Heart right ventricle (tissue), 16 donors: ENCODE measurements at places on chromosomes 12 and 14. TPM values are rescaled to one million over a fixed set of nuclear protein-coding genes. Genes with fewer than 3 reads are reported as not detected.

The TMTC1 gene
- polyA plus RNA-seq, result 16.3 TPM

GRCh38 chr14:97031530-97031929 is 234.3 kb downstream of the VRK1 start:
- no peaks in the 10 kb centered on the region for H3K36me3 ChIP-seq
- no peaks in the 10 kb centered on the region for H3K4me1 ChIP-seq
- no peak overlapping the region for H3K4me3 ChIP-seq
- DNase-seq, result no peak

DNA sequence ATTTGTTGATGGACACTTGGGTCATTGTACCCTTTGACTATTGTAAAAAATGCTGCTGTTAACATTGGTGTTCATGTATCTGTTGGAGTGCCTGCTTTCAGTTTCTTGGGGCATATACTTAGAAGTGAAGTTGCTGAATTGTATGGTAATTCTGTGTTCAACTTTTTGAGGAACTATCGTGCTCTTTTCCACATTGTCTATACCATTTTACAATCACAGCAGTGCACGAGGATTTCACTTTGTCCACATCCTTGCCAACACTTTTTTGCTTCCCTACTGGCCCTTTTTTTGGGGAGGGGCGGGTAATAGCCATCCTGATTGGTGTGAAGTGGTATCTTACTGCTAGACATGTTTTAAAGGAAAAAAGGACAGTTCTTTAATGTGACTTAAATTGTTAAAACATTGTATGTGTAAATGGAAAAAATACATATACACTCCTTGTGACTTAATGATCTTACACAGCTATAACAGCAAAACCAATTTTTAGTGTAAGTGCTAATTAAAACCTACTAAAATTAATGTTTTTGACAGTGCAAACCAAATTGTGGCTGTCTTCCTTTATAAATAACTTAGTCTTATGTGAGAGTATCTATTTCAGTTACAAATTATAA is 52.7 kb downstream of the WNK1 start:
- no peaks in the 10 kb centered on the region for H3K27me3 ChIP-seq
- no peak for DNase-seq
- peak overlapping the region; percentile 77 for H3K27ac ChIP-seq
- H3K4me3 ChIP-seq, result no peak overlapping the region

- no peaks in the 10 kb centered on the region for H3K36me3 ChIP-seq
- DNase-seq, result no peak
- no peaks in the 10 kb centered on the region for H3K27me3 ChIP-seq
Measured at GRCh38 chr12:90940872-90941499, 14.0 kb downstream of the CCER1 start.

DNA sequence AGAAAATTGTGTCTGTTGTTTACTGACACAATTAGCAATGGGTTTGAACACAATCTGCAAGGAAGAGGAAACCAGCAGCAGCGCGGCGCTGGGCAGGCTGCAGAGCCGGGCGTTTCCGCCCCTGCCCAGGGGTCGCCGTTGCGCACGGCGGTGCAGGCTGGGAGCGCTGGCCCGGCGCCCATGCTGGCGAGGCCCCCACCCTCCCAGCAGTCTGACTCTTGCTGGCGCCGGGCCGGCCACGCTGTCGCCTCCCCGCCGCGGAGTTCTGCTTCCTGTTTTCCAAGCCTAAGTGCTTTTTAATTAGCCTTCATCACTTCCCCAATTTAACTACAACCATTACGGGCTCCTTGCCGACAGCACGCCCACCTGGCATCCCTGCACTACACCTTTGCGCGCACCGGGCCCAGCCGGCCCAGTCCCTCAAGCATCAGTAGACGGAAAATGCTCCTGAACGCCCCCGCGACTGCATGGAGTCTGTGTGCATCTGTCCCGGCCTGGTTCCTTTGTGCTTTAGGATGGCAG is 212.1 kb downstream of the GXYLT1 start:
- peak overlapping the region; percentile 61 for H3K4me3 ChIP-seq
- peak overlapping the region; percentile 74 for H3K27ac ChIP-seq
- DNase-seq, result peak; percentile 84
- H3K4me1 ChIP-seq, result no peaks in the 10 kb centered on the region
- no peaks in the 10 kb centered on the region for H3K27me3 ChIP-seq

DNA sequence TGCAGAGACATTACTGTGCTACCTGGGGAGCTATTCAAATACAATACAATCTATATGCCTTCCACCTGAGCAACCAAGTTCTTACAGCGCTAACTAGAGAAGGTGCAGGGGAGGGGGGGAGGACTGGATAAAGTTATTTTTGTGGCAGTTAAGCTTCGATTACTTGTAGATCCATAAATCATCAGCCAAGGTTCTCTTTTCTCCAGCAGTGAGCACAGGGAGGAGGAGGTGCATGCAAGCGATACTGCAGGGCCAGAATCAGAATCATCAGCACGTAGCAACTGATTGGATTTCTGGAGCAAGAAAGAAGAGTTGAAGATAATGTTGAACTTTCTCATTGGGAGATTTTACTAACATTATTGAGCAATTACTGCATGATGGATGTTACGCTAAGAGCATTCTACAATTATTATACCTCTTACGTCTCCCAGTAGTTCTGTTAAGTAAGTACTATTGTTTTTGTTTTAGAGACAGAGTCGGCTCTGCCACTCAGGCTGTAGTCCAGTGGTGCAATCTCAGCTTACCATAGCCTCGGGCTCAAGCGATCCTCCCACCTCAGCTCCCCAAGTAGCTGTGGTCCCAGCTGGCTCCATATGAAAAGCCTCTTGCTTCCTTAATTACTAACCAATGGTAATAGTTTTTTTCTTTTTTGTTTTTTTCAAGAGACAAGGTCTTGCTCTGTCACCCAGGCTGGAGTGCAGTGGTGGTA is 74.6 kb upstream of the EEA1 start:
- no peaks in the 10 kb centered on the region for H3K27me3 ChIP-seq
- H3K4me3 ChIP-seq, result no peak overlapping the region
- no peak overlapping the region for H3K27ac ChIP-seq
- H3K4me1 ChIP-seq, result no peaks in the 10 kb centered on the region
- DNase-seq, result no peak

GRCh38 chr12:21551841-21552465 is 25.9 kb downstream of the SPX start:
- no peaks in the 10 kb centered on the region for H3K36me3 ChIP-seq
- DNase-seq, result peak; percentile 51
- H3K4me3 ChIP-seq, result no peak overlapping the region
- peaks cover 3% of the 10 kb centered on the region for H3K4me1 ChIP-seq

GRCh38 chr12:56632701-56633467 is 2.8 kb upstream of the BAZ2A start:
- H3K27me3 ChIP-seq, result no peaks in the 10 kb centered on the region
- H3K4me1 ChIP-seq, result peaks cover 68% of the 10 kb centered on the region
- peaks cover 6% of the 10 kb centered on the region for H3K36me3 ChIP-seq
- H3K4me3 ChIP-seq, result peak overlapping the region; percentile 94
- DNase-seq, result no peak

The POTEG gene
- polyA plus RNA-seq, result not detected

- no peak overlapping the region for H3K4me3 ChIP-seq
- no peak overlapping the region for H3K27ac ChIP-seq
- no peak for DNase-seq
- peaks cover 40% of the 10 kb centered on the region for H3K4me1 ChIP-seq
- H3K36me3 ChIP-seq, result no peaks in the 10 kb centered on the region
Measured at GRCh38 chr14:55285048-55285652, 13.9 kb downstream of the FBXO34 start.

DNA sequence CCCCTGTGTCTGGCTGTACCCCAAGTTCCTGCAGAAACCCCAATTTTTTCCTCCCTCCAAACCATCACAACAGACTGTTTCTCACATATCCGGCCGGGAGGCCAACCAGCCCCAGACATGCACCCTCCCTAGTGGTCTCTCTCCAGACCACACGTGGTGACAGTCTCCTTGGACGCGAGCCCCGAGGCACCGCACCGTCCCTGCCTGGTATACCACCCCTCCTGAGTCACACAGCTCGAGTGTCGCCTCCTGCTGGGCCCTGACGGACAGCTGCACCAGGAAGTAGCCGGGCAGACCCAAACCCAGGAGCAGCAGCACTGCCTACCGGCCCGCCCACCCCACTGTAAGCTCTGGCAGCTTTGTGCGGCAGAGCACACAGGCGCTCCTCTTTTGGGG is 97.4 kb downstream of the RFLNA start:
- peak overlapping the region; percentile 95 for H3K27ac ChIP-seq
- H3K4me1 ChIP-seq, result peaks cover 52% of the 10 kb centered on the region
- DNase-seq, result no peak
- H3K36me3 ChIP-seq, result no peaks in the 10 kb centered on the region
- H3K27me3 ChIP-seq, result no peaks in the 10 kb centered on the region

GRCh38 chr14:25094171-25094907 is 44.4 kb upstream of the STXBP6 start:
- DNase-seq, result no peak
- H3K27me3 ChIP-seq, result no peaks in the 10 kb centered on the region
- no peaks in the 10 kb centered on the region for H3K36me3 ChIP-seq
- H3K27ac ChIP-seq, result no peak overlapping the region

- H3K27ac ChIP-seq, result no peak overlapping the region
- no peak overlapping the region for H3K4me3 ChIP-seq
- DNase-seq, result no peak
- no peaks in the 10 kb centered on the region for H3K4me1 ChIP-seq
Measured at GRCh38 chr14:81715731-81716130, 182.1 kb upstream of the SEL1L start.

DNA sequence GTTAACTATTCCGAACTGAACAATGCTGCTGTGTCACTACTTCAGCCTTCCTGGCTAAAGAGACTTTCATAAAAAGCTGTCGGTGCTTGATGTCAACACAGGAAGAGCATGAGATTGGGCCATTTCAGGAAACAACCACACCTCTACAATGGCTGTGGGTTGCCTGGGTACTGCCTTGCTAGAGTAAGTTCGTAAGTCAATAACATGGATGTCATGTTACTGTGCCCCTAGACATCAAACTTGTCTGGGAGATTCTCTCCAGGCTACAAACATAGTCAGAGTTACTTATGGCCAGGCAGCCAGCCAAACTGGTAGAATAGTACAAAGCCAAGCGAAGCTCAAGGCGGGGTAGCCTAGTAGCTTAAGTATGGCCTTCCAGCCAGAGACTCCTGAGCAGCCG is 23.1 kb downstream of the MAX start:
- H3K36me3 ChIP-seq, result peaks cover 88% of the 10 kb centered on the region
- peaks cover 80% of the 10 kb centered on the region for H3K4me1 ChIP-seq
- no peaks in the 10 kb centered on the region for H3K27me3 ChIP-seq
- H3K27ac ChIP-seq, result no peak overlapping the region
- DNase-seq, result no peak

The GSG1 gene
- not detected for polyA plus RNA-seq

The TSHR gene
- polyA plus RNA-seq, result not detected

- DNase-seq, result no peak
- no peak overlapping the region for H3K4me3 ChIP-seq
- H3K4me1 ChIP-seq, result no peaks in the 10 kb centered on the region
- H3K27ac ChIP-seq, result no peak overlapping the region
- no peaks in the 10 kb centered on the region for H3K27me3 ChIP-seq
- no peaks in the 10 kb centered on the region for H3K36me3 ChIP-seq
Measured at GRCh38 chr14:97177016-97177415, 379.8 kb downstream of the VRK1 start.

DNA sequence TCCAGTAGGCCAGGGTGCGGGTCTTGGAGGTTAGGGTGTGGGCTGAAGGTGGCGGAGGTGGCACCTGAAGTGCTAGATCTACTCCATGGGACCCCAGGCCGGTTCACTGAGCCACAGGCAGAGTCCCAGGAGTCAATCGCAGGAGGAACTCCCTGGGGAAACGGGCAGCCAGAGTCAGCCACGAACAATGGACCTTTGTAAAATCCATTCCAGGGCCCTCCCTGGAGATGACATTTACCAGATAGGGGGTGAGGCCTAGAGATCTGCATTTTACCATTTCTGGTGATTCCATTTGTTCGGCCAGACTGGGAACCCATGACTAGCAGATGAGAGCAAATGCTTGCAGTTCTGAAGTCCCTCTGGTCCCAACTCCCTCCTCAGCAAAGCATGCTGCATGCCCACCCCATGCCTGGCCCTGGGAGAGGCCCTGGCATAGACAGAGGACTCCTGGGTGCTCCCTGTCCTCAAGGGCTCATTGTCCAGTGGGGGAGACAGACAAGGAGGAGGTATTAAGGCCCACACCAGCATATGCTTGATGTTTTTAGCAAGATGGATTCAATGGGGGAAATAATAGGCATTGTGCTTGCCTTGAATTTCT is 115.5 kb downstream of the EML1 start:
- DNase-seq, result no peak
- H3K27ac ChIP-seq, result no peak overlapping the region
- no peaks in the 10 kb centered on the region for H3K4me1 ChIP-seq
- peaks cover 28% of the 10 kb centered on the region for H3K36me3 ChIP-seq
- H3K27me3 ChIP-seq, result no peaks in the 10 kb centered on the region

GRCh38 chr14:51086044-51086443 is 8.9 kb downstream of the TRIM9 start:
- no peaks in the 10 kb centered on the region for H3K36me3 ChIP-seq
- no peak overlapping the region for H3K27ac ChIP-seq
- H3K27me3 ChIP-seq, result no peaks in the 10 kb centered on the region
- H3K4me3 ChIP-seq, result no peak overlapping the region
- H3K4me1 ChIP-seq, result no peaks in the 10 kb centered on the region

DNA sequence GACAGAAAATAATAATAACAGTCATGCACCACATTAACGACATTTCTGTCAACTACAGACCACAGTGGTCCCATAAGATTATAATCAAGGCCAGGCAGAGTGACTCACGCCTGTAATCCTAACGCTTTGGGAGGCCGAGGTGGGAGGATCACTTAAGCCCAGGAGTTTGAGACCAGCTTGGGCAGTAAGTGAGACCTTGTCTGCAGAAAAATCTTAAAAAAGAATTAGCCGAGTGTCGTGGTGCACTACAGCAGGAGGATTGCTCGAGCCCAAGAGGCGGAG is 8.6 kb downstream of the NAB2 start:
- no peaks in the 10 kb centered on the region for H3K27me3 ChIP-seq
- no peak overlapping the region for H3K4me3 ChIP-seq

GRCh38 chr12:64469455-64470142 is 17.7 kb downstream of the TBK1 start:
- no peak overlapping the region for H3K4me3 ChIP-seq
- no peak for DNase-seq
- H3K27ac ChIP-seq, result peak overlapping the region; percentile 29

The RNASE3 gene
- polyA plus RNA-seq, result not detected

- H3K27ac ChIP-seq, result peak overlapping the region; percentile 67
- no peaks in the 10 kb centered on the region for H3K4me1 ChIP-seq
- H3K27me3 ChIP-seq, result no peaks in the 10 kb centered on the region
- DNase-seq, result no peak
Measured at GRCh38 chr12:8904665-8905064, 9.6 kb upstream of the PHC1 start.

The TMEM179 gene
- 0.17 TPM for polyA plus RNA-seq
